ENCODE measurements at places on chromosomes 6 and 20. TPM values are rescaled to one million over a fixed set of nuclear protein-coding genes. Genes with fewer than 3 reads are reported as not detected.

GRCh38 chr6:53536561-53536960, 8.3 kb downstream of the GCLC start:
- no peak for DNase-seq

DNA sequence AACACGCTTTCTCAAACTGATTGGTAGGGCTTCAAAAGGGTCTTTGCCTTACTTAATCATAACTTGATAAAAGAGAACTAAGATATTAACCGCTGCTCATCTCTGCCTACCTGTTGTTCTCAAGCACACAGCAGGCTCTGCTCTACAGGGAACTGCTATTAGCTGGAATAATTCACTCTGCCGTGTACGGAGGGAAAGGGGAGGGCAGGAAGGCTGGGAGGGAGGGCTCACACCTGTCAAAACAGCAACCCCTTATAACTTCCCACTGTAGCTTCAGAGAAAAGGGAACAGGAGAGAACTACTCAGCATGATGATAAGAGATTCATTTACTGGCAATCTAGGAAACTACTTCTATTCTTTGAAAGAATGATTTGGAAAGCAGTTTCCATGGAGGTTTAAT, 75.1 kb downstream of the ZMYND8 start:
- DNase-seq: no peak

The OPN5 gene
- total RNA-seq: not detected

- DNase-seq: no peak
These were observed 32.3 kb upstream of the LGSN start for GRCh38 chr6:63352069-63352543.

DNA sequence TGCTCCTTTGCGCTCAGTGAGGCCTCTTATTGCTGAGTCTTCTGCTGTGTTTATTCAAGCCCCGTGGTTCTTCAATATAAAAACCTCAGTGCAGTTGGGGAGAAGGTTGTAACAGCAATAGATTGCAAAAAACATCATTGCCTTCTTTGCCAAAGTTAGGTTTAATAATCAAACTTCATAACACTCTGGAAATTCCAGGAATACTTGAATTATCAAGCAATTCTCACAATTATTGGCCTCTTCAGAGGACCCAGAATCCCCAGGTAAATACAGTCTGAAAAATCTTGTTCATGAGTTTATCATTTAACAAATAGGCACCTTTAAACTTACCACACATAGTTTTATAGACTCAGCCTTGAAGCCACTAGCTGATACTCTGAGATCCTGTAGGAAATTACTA, 213.6 kb downstream of the OGFRL1 start:
- no peak for DNase-seq

GRCh38 chr6:108105571-108105970, 31.0 kb upstream of the OSTM1 start:
- DNase-seq: no peak

DNA sequence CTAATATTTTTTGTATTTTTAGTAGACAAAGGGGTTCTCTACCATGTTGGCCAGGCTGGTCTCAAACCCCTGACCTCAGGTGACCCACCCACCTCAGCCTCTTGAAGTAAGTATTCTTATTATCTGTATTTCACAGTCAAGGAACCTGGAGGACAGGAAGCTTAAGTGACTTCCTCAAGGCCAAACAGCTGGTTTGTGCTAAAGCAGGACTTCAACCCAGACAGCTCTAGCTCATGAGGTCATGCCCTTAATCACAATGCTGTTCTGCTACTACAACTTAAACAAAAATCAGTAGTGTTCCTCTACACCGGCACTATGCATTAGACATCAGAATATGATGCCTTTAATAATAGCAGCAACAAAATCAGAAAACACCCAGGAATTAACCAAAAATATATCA, 168.9 kb downstream of the ADGB start:
- DNase-seq: no peak

DNA sequence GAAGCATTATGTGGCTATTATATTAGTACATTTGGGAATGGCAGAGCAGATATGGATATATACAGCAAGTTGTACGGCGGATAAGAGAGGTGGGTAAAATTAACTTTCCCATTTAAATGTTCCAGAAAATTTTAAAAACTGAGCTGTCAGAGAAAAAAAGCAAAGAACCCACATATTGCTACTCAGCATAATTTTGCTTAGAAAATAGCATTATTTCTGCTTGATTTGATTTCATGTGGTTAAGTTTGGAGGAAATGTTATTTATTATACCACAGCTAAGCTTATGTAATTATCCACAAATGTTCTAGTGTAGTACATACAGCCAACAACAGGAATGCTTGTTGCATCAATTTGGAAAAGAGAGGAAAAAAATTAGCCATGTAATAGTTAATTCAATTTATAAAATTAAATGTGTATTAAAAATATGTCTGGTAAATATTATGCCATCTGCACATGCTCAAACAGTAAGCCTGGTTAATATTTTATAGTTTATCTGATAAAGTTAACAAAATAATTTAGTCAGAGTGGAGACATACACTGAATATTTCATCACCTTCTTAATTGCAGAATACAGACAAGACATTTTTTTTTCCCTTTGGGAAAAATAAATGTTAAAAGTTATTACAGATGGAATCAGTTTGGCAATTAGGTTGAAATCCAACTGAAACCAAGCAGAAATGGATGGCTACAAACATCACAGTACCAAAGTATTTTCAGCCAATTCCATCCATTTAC, 172.1 kb upstream of the ID4 start:
- DNase-seq: no peak

DNA sequence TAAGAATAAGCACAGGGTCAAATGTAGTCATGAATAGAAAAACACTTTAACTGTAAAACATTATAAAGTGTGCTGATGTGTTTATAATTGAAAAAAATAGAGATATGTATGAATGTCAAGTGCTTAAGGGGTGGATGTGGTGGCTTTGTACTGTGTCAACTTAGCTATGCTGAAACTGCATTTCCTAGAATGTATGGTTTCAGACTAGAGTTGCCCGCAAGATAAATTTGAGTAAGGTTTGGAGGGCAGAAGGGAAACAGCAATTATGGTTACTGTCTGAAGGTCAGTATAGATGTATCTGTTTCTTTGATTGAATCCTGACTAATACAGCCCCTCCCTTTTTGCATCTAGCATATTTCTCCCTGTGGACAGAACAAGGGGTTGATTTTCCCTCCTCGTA, 288.1 kb upstream of the MOCS1 start:
- DNase-seq: no peak

DNA sequence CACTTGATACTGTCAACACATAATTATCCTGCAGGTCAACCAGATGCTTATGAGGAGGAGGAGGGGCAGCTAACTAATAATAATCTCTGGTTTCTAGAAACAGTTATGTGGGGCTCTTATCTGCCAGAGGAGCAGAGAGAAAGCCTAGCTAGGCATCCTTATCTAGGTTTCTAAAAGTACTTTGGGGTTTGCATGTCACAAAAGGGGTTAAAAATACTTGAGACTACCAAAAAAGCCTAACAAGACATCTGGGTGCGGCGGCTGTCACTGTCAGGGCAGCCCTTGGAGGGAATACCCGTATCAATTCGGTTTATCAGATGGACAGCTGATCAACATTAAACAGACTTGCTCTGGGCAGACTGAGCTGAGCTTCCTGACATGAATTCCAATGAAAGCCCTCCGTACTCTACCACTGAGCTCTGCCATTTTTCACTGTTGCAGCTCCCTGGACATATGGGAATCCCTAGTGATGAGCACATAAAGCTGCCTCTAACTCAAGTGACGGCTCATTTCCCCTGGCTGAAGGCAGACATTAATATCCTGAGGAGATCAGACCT, 166.6 kb downstream of the PDSS2 start:
- DNase-seq: no peak

The GSTA2 gene
- total RNA-seq: not detected

The MOXD1 gene
- 0.07 TPM for total RNA-seq
